ENCODE measurements at places on chromosomes 7 and 10.

GRCh38 chr10:113057948-113058522 is 108.0 kb downstream of the TCF7L2 start:
- no peak for DNase-seq

- DNase-seq: no peak
Measured at GRCh38 chr10:83945982-83946718, 193.2 kb upstream of the GHITM start.

- no peak for DNase-seq
Measured at GRCh38 chr10:480928-481552, 208.4 kb downstream of the DIP2C start.

GRCh38 chr7:64614812-64615211 is 51.1 kb upstream of the ZNF107 start:
- DNase-seq: no peak

DNA sequence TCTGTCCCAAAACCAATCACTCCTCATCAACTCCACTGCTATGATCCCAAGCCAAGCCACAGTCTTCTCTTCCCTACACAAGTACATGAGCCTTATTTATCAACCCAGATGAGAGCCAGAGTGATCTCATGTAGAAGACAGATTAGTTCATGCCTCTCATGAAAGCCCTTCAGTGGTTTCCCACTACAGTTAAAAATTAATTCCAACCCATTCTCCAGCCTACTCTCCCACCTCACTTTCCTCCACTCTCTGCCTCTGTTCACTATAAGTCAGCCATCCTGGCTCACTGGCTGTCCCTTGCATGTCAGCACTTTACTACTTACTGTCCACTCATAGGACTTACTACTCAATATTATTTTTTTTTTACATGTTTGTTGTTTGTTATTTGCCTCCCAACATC is 67.3 kb downstream of the CACUL1 start:
- DNase-seq: no peak

GRCh38 chr10:61621605-61622051 is 41.1 kb upstream of the CABCOCO1 start:
- no peak for DNase-seq

- no peak for DNase-seq
Measured at GRCh38 chr7:155221547-155221946, 76.1 kb upstream of the INSIG1 start.

- no peak for DNase-seq
Measured at GRCh38 chr7:51308265-51308664, 8.3 kb downstream of the COBL start.

DNA sequence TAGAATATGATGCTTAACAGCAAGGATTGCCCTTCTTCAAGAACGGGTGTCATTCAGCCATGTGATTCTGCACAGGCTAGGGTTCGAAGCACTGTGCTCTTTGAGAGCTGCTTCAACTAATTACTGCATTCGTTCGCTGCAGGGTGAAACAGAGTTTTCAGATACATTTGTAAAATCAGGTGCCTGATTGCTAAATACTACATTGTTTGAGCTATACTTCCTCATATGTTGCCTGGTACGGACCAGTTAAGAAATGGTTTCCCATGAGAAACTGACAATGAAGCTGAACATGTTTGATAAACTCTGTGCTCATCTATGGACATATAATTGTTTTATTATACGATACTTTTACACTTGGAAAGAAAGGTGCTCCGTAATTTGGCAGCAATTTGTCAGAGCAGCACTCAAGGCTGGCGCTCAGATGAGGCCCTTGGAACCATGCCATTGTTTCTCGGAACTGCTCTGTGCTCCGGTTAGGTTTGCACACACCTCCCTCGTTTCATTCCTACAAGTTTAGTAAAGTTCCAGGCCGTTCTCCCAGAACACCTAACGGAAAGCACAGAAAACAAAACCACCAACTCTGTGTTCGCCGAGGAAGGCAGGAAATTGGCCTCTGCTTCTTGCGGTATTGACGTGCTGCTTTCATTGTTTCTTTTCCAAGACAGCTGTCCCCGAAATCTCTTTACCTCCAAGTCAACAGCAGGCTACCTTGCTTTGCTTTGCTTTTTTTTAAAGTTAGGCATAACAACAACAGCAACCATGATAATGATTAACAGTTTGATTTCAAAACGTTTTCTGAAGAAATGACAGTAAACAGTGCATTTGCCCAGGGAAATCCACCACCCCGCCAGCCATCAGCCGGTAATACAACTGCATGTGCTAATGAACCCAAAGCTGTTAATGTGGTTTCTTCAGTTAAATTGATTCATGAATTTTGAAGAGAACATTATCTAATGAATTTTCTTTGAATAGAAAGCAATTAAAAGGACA is 206.9 kb downstream of the EBF3 start:
- DNase-seq: no peak

DNA sequence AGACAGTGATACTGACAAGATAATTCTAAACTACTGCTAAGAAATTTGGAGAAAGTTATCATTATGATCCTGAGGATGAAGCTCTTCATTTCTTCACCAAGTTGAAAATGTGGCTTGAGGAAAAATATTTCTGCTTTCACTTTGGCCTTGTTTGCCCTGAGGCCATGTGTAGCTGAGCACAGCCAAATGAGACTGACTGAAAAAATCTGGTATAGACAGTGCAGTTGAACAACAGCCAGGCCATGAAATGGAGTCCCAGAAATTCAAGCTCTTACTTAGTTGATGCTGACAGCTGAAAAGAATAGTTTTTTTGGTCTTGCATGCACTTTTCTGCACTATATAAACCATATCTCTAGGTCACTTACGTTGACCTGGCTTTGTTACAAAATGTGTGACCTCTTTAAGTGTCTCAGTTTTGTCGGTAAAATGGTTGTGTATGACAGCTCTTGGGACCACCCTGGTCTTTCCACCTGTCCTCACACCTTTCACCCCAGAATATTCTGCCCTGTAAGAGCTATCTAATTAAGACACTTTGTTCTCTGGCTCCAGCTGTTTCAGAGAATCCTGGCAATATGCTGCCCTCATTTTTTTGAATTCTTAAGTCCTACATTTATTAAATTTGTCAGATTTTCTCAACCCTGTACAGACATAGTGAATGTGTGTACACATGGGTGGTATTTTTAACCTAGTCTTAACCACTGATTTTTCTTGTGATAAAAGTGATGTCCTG is 91.3 kb downstream of the CD36 start:
- DNase-seq: no peak

DNA sequence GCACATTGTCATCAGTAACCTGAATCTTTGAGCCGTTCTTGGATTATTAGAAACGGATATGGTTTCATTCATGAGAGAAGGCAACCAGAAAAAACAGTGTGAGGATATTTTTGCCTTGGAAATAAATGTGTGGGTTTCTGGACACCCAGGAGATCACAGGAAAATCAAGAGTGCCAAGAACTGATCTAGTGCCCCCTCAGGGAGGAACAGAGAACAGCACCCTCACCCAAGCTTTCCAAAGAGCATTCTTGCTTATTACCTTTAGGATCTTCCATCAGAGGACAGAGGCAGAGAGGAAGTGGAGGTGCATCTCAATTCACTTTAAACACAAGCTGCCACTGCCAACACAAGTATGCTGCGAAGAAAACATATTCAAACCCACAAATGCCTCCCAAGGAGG is 851.5 kb upstream of the COBL start:
- DNase-seq: no peak

DNA sequence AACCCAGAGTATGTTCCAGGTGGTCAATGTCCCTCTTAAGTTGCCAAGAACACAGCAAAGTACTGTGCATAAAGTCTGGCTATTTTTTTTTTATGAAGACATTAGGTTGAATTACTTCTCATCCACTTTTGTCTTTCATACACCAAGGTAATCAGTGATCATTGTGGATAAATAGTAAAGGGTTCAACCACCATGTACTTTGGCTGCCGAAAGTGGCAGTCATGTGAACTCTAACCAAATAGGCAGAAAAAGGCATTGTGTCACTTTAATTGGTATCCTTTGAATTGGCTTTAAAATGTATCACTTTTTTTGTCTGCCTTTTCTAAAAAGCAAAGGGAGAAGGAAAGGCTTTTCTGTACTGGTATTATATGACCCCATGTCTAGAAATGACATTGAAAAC is 7.3 kb downstream of the ITIH2 start:
- no peak for DNase-seq

GRCh38 chr10:46234026-46234425 is 52.8 kb upstream of the ANTXRL start:
- no peak for DNase-seq

- DNase-seq: no peak
Measured at GRCh38 chr7:112833082-112833481, 42.9 kb upstream of the TMEM168 start.

GRCh38 chr7:83001362-83002040 is 161.2 kb downstream of the PCLO start:
- no peak for DNase-seq

DNA sequence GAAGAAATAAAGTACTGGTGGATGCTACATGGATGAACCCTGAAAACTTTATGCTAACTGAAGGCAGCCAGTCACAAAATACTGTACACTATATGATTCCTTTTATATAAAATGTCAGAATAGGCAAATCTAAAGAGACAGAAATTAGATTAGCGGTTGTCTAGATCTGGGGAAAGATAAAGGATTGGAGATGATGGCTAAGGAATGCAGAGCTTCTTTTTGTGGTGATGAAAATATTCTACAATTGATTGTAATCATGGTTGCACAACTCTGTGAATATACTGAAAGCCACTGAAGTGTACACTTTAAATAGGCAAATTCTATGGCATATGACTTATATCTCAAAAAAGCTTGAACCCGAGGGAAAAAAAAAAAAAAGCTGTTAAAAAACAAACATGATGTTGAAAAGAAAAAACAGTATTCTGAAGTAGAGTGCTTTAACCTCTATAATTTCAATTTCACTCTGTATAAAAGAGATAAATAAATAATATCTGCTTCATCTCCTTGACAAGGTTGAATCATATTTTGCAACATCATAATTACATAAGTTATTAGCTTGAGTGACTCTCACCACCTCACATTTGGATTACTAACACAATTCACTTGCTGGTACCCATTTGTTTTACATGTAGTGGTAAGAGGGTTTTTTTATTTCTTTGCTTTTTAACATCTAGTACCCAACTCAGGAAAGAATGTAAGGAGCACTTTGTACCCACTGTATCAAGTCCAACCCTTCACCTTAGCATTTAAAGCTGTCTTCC is 2.8 kb upstream of the GNAI1 start:
- no peak for DNase-seq

- DNase-seq: no peak
Measured at GRCh38 chr7:27174874-27175625, 930 bp upstream of the HOXA10 start.

DNA sequence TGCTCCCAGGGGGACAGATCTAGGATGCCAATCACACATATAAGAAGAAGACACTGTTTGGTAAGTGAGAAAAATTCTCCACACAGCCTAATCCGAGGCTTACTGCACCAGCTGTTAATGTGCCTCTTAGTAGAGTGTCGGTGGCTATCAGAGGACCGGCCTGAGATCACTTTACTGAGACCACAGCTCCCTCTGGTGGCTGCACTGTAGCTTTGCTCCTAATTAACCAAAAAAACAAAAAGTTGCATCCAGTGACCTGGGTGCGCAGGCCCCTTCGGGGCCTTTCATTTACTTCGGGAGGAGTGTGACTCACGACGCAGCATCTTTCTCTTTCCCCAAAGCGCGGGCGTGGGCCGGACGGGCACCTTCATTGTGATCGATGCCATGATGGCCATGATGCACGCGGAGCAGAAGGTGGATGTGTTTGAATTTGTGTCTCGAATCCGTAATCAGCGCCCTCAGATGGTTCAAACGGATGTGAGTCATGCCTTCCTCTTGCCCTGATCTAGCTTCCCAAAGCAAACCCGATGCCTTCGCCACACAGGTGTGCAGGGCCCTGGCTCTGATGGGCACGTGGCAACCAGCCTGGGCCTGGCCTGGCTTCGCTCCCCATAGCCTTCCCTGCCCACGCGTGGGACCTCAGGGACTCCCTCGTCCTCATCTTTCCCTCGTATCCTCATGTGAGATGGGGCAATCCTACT is 56.7 kb downstream of the MKI67 start:
- DNase-seq: peak; percentile 83

- DNase-seq: peak; percentile 6
Measured at GRCh38 chr10:11610826-11611247, 613 bp downstream of the USP6NL start.

- no peak for DNase-seq
Measured at GRCh38 chr7:39527296-39527695, 38.9 kb upstream of the YAE1 start.

GRCh38 chr7:108027239-108027638 is 24.3 kb upstream of the LAMB1 start:
- no peak for DNase-seq

DNA sequence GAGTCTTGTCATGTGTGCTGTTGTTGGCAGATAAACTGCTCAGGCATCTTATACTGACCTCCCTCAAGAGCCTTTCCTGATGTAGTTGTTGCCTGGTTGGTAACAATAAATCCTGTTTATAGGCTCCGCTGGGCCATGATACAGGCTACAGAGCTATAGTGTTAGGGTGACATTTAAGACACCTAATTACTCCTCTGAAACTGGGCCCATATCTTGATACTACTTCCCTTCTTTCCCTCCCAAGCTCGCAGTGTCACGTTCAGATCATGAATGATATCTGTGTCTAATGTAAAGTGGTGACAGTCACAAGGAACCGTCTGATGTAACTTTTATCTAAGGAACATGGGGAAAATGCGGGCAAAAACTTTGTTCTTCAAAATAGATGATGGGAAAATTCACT is 35.4 kb downstream of the CROT start:
- no peak for DNase-seq

DNA sequence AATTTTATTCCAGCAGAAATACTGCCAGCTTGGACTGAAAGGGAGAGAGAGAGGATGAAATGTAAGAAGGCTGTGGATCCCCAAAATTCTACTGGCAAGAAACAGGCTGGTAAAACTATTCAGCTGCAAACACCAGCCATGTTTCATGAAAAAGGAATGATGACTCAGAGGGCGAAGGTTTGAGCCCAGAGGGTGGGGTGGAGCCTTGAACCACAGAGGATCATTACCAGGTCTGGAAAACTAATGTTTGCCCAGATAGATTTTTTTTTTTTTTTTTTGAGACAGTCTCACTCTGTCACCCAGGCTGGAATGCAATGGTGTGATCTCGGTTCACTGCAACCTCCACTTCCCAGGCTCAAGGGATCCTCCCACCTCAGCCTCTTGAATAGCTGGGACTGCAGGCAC is 41.7 kb upstream of the NRF1 start:
- no peak for DNase-seq

GRCh38 chr10:31953480-31953879 is 24.8 kb upstream of the ARHGAP12 start:
- no peak for DNase-seq

DNA sequence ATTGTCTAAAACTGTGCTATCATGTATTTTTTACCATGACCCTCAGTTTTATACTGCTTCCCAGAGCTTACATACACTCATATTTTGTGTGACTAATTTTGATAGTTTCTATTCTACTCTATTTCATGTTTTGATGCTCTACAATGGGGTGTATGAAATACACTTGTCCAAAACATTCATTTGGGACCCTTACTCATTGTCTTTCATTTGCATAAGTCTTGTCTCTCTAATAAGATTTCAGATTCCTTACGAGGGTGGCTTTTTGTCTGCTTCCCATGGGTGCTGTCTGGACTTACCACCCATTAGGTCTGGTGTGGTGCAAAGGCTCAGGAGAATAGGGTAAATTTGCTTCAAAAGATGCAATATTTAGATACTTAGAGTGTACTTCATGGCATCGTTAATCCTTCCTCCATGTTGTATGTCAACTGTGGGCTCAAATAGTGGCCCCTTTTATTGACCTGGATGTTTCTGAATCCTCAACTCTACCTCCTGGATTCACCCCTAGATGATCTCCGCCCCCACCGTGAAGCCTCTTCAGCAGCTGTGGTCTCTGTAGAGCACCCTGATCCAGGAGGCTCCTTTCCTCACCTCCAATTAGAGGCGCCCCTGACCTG is 3.6 kb upstream of the GIMAP5 start:
- DNase-seq: no peak
